GM13977 (cell line): ENCODE measurements at places on chromosomes 2 and 18.

DNA sequence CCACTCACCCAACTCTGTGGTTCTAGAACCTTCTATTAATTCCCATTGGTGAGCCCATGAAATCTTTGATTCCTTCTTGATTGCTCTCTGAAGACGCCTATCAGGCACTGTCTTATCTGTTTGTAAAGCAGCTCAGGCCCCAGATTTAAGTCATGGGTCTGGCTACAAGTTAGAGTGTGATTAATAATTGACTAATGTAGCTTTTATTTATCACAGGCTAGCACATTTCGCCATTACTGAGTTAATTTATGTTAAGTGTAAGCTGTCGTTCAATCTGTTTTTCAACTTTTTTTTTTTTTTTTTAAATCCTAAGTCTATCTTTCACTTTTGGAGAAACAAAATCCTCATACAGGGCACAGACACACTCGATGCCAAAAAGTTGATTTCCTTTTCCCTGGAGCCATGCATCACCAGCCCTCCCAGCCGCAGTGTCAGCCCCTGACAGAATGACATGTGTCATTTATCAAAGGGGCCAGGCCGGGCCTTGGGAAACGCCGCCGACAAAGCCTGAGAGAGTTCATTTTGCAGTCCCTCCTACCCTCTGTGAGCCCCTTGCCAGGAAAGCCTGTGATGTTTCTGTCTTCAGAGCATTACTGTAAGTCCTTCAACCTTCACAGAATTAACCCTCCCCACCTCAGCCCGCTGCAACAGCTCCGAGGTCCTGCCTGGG is 15.8 kb downstream of the TSHZ1 start:
- DNase-seq: no peak

DNA sequence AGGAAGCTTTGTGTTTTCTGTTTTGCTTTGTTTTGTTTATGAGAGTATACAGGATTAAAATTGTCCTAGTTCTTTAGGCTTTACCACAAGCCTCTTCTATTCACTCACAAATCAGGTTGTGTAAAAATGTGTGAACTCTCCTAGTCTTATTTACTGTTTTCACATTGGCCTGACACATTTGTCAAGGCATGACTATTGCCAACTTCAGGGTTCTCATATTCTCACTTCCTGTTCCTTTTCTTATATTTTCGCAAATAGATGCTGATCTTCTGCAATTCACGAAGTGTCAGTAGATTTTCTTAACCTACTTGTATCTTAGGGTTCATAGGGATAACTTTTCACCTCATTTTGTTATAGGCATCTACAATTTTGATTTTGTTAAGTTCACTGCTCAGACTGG is 67.1 kb downstream of the CCDC102B start:
- no peak for DNase-seq

GRCh38 chr2:230899786-230900185 is 25.3 kb downstream of the GPR55 start:
- DNase-seq: no peak

DNA sequence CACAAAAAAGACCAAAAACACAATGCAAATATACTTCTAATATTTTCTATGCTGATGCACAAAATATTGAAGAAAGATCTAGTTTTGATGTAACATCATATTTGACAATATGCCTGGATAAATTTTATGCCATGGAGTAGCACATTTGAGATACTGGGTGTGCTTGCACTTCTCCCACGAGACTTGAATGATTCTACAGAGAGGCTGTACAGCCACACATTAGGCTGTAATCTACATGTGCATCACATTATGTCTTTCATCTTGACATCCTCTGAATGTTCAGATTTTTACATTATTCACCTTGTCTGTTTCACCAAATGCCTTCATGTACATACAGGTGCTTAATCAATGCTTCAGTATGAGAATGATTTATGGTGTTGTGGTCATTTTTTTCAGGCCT is 756.4 kb upstream of the CDH7 start:
- DNase-seq: no peak

- no peak for DNase-seq
These were observed 272.2 kb upstream of the ID2 start for GRCh38 chr2:8409461-8410260.

- no peak for DNase-seq
These were observed 66.7 kb upstream of the SLC39A10 start for GRCh38 chr2:195590199-195590860.

DNA sequence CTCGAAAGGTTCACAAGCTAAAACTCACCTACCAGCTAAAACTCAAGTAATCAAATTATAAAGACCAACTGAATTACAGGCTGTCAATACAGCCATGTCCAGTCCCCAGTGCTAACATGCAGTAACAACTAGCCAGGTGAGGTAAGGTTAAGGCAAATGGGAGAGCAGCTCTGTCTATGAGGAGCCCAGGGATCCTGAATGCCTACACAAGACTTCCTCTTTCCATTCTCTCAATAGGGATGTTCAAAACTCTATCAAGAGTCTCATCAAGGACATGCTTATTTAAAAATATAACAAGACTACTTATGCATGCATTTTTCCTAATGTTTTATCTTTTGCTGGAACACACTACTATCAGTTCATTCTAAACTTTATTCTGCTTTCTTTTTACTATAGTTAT is 20.4 kb downstream of the REV1 start:
- no peak for DNase-seq

GRCh38 chr18:7367336-7367735 is 136.4 kb downstream of the LRRC30 start:
- DNase-seq: no peak

DNA sequence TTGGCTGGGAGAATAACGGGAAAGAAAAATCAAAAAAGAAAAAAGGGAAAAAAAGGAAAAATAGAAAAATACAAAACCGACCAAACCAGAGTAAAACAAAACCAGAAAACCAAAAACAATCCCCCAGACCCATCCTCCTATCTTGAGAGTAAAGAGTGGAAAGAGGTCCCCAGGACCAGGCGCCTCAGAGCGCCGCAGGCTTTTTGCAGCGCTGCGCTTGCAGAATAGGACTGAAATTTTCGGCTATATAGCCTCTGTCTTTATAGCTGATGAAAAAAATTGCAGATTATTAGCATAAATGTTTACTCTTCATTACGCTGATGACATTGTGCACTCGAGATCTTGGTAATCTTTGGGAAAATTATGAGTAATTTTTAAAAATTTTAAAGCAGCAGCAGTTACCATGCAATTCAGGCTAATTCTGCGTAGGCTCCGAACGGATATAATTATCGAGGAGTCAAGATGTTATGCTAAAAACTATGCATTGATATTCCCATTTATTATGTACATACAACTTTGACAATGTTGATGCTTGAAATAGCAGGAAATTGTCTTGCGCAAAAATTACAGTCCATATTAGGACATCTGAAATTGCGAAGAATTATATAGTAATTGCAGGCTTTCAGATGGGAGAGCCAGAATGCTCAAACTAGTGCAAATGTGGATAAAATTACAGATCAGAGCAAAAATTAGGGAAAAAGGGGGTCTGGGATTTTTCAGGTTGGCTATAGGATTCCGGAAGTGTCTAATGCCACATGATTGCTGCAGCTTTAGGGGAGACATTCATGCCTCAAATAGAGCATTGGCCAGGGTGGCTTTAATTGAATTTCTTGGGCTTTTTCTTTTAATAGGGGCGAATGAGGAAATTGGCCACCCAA is 8.3 kb downstream of the DLX1 start:
- DNase-seq: peak; percentile 39

GRCh38 chr2:99852376-99852934 is 289.9 kb downstream of the AFF3 start:
- DNase-seq: no peak
